ENCODE measurements at places on chromosomes 3 and 15. TPM values are rescaled to one million over a fixed set of nuclear protein-coding genes. Genes with fewer than 3 reads are reported as not detected.

Gene RTP4
- total RNA-seq, result 0.32 TPM

Gene SEMA7A
- 1.1 TPM for total RNA-seq

Gene AMT
- total RNA-seq, result 0.32 TPM

Gene CLDN1
- total RNA-seq, result 0.62 TPM

Gene ARNT2
- 8.2 TPM for total RNA-seq

Gene APH1B
- 13.2 TPM for total RNA-seq

Gene GOLGA6L1
- not detected for total RNA-seq

Gene WWTR1
- total RNA-seq, result 263 TPM

Gene AQP9
- 3.0 TPM for total RNA-seq

Gene PIGX
- total RNA-seq, result 27.1 TPM

Gene NR1I2
- not detected for total RNA-seq

Gene ERICH6
- total RNA-seq, result not detected

Gene HEG1
- 75.4 TPM for total RNA-seq

Gene AP3B2
- total RNA-seq, result 1.7 TPM

Gene P2RY14
- total RNA-seq, result 10.3 TPM

Gene CACNA1D
- 3.1 TPM for total RNA-seq

Gene ROBO1
- total RNA-seq, result 13.4 TPM

Gene SHC4
- total RNA-seq, result 2.2 TPM

Gene ANAPC13
- total RNA-seq, result 84.7 TPM

Gene CIDEC
- total RNA-seq, result 0.35 TPM

Gene CEP19
- total RNA-seq, result 4.9 TPM

Gene SYNPR
- total RNA-seq, result not detected

Gene GOLGA8H
- total RNA-seq, result not detected

Gene ACOX2
- total RNA-seq, result 17.3 TPM

Gene CEP63
- 30.0 TPM for total RNA-seq

Gene IL17RB
- 0.59 TPM for total RNA-seq

Measured in gastroesophageal sphincter (tissue), 4 donors.